ENCODE measurements at places on chromosomes 4 and X.

- no peak for DNase-seq
Measured at GRCh38 chrX:134236626-134237614, at the start of gene CCDC160. CCDC160 (plus strand) TSS chrX:134237182; CDS start chrX:134244801, 7,619 bp downstream.

DNA sequence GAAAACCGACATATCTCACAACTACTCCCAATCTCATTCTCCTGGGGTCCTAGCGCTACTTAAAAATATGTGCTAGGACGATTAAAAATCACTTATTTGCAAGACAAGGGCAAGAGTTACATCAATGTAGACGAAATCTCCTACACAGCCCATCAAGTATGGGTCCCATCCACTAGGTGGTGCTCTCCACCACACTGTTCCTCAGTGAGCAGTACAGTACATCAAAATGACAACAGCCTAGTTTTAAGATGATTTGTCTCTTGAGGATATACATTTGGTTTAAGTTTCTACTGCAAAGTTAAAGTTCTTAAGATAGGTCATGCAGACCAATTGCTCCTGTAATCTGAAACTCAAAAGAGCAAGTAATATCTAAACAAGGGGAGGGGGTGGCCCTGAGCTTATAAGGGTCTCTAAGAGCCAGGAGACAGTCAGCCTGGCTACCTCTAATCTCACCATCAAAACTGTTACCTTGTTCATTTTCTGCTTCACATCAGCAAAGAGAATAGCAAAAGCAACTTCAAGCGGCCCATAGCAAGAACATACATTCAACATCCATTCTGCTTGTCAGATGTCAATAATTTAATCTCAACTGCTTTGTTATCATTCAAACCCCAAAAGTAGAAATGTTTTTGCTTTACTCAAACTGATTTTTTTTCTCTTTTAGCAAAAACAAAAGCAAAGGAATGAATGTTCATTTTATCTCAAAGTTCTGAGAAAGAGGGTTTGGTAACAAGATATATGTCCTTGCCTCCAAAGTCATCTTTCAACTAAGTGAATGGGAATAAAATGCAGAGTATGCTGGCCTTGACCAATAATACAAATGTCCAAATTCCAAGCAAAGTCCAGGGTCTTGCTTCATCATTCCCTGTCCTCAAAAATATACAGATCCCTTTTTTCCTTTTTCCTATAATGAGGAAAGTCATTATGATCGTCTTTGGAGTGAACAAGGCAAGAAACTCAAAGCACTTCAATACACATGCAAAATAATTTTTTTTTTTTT lies 53.1 kb downstream of the STX18 start:
- no peak for DNase-seq

DNA sequence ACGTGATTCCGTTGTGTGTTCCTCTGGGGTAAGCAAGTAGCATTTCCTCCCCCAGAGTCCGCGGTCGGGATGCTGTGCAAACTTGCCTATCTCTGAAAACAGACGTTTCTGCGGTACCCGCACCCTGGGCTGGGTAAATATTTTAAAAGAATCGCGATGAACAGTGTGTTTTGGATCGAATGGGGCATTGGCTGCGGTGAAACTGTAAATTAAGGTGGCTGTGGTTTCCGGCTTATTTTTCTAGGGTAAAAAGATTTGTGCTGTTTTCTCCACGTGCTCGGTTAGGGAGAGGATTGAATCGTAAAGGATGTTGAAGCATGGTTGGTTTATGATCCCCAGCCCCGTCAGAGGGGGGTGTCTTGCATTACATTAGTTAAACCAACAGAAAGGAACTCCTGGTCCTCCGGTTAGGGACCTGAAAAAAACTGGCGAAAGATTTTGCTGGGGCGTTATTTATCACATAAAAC lies 1.2 kb downstream of the HHIP start:
- DNase-seq: no peak

GRCh38 chr4:1815997-1816860 lies 23.1 kb downstream of the FGFR3 start:
- no peak for DNase-seq

- DNase-seq: no peak
Measured at GRCh38 chrX:21745756-21746155, 12.2 kb downstream of the SMPX start.

DNA sequence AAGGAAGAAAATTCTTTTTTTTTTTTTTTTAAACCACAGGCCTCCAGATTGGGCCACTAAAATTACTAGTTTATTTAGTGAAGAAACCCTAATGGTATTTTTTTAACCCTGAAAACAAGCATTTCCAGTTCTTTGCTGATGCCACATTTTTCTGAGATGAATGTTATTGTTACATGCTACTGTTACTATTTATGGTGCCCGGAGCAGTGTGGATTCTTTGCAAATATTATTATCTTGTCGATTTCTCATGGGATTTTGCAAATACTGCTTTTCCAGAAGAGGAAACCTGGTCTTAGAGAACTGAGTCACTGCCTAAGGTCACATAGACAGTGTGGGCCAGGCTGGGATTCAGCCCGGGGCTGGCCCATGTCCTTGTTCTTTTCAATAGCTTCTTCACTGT lies 8.7 kb upstream of the ALAS2 start:
- DNase-seq: no peak

GRCh38 chrX:136780763-136781162 lies at the start of gene ARHGEF6:
ARHGEF6 (minus strand) TSS chrX:136780932; CDS start chrX:136780882, 50 bp downstream.
- no peak for DNase-seq

GRCh38 chr4:2036866-2037265 lies 22.3 kb upstream of the NAT8L start:
- no peak for DNase-seq

DNA sequence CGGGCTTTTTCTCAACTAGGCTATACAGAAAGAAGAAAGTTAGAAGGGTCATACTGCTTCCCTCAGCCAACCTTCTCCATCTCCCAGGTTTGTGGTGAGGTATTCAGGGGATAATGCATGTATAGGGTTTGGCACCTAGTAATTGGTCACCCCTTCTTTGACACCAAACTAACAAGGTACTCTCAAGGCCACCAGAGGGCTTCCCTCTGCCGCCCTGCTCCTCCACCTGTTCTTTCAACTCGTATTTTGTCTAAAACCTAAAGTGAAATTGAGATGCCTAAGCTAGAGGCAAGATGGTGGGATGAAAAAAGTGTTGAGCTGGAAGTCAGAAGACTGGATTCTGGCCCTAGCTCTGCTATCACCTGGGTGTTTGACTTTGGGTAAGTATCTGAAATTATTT lies 22.0 kb downstream of the CT47C1 start:
- DNase-seq: no peak

GRCh38 chr4:101291198-101291597 lies 56.1 kb downstream of the PPP3CA start:
- no peak for DNase-seq

DNA sequence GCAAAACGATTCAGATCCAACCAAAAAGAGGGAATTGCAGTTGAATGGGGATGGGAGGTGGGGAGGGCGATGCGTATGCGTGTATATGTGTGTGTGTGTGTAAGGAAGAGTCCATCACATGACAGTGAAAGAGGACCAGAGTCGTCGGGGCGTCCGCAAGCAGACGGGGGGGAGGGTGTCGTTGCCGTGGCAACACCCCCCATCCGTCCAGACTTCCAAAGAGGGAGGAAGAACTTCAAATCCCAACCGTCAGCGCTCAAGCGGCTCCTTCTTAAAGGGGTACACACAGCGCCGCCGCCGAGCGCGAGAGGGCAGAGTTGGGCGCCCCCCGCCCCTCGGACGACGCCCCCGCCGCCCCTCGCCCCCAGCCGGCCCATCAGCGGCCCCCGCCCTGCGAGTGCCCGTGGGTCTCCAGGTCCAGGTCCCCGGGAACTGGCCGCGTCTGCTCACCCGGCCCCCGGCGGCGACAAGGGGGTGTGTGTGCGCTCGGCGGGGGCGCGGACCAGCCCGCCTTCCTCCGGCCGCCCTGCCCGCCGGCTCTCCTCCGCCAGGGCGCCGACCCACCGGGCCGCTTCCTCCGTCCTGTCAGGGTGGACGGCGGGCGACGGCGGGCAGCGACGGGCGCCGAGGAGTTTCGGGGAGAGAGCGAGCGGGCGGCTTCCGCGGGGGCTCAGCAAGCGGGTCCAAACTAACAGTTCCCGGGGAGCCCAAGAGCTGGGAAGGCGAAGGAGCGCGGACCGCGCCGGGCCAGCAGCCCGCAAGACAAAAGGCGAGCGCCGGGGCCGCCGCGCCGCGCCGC lies 685 bp downstream of the LCORL start:
- no peak for DNase-seq

GRCh38 chr4:1137063-1137776 lies 23.9 kb upstream of the RNF212 start:
- no peak for DNase-seq

GRCh38 chr4:138669479-138670315 lies 345.9 kb upstream of the NOCT start:
- no peak for DNase-seq

DNA sequence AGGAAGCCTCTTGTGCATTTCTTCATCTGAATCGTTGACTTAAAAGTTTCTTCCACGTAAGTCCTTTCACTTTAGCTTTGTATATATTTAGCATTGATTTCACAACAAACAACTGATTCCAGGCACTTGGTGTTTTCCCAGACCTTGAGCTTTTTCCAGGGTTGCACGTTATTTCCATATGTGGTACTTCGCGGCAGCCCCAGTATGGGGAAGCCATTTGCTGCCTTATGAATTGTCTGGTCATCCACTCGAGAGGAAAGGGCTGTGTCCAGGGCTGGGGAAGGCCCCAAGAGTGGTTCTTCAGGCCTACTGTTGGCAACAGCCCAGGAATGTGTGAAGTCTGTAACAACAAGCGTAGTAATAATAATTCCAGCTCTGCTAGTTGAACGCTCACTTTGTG lies 2.8 kb upstream of the TLR8 start:
- no peak for DNase-seq

GRCh38 chrX:120781403-120781802 lies 94.3 kb downstream of the CT47B1 start:
- no peak for DNase-seq

DNA sequence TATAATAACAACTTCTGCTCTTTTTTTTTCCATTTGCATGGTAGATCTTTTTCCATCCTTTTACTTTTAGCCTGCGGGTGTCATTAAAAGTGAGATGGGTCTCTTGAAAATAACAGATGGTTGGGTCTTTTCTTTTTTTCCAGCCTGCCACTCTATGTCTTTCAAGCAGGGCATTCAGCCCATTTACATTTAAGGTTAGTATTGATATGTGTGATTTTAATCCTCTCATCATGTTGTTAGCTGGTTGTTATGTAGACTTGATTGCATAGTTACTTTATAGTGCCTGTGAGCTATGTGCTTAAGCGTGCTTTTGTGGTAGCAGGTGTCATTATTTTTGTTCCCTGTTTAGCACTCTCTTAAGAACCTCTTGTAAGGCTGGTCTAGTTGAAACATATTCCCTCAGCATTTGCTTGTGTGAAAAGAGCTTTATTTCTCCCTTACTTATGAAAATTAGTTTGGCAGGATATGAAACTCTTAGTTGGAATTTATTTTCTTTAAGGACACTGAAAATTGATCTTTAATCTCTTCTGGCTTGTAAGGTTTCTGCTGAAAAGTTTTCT lies 326.1 kb downstream of the SH3BGRL start:
- no peak for DNase-seq

- DNase-seq: no peak
Measured at GRCh38 chr4:15443371-15444160, 15.7 kb downstream of the C1QTNF7 start.

GRCh38 chr4:81963015-81963762 lies 410.6 kb downstream of the HNRNPD start:
- no peak for DNase-seq

- peak; percentile 12 for DNase-seq
Measured at GRCh38 chr4:55910140-55910539, 38.6 kb upstream of the CEP135 start.

DNA sequence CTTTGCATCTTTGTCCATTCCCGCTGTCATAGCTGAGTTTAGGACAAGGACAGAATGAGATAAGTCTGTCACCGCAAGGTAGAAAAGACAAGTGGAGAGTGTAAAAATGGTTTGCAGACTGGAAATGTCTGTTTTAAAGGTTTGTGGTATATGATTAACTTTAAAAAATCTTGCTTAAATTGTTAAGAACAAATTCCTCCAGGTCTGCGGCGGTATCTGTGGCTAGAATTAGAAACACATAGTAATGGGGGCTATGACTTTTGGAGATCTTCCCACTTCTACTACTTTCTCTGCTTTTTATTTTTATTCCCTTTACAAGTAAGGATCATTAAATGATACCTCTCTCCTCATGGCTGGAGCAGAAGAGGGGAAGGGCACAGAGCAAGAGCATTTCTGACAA lies 92.2 kb downstream of the MID1IP1 start:
- DNase-seq: no peak

DNA sequence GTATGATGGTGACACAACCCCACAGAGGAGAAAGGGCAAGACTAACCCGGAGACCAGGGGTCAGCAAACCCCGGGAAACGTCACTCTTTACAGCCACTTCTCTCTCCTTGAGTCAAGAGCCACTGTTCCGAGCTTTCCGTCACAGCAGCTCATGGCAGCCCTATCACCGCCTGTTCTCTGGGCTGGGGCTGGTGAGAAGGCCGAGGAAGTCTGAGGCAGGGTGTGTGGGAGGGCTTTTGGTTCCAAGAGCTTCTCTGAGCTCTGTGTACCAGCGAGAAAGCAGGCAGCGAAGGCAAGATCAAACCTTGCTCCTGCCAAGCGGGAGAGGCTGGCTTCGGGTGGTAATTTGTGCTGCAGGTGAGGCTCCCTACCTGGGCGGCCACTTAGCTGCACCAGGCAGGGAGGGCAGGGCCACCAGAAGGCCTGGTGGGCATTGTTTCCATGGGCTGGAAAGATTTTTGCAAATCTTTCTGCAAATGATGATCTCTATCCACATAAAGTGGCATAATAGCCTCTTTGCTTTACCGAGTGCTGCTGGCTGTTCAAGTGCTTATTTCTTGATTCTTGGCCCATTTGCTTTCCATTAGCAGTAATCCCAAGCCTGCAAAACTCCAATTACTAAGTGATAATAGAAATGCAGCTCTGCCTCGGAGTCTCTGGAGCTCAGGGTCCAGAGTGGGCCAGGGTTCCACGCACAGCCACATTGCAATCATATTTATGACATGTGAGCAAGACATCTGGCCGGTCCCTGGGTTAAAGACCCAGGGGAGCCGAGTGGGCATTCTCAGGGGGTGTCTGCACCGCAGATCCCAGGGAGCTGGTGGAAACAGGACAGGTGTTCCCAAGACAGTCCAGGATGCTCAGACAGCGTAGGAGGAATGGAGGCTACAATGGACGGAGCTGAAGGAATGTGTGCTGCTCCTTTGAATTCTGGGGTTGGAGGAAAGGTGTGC lies 41.5 kb downstream of the DCTD start:
- no peak for DNase-seq

Measured in epithelial cell of prostate (primary cell).